ENCODE measurements at places on chromosomes 11 and 22. TPM values are rescaled to one million over a fixed set of nuclear protein-coding genes. Genes with fewer than 3 reads are reported as not detected.

Gene OR4B1
- not detected for total RNA-seq

DNA sequence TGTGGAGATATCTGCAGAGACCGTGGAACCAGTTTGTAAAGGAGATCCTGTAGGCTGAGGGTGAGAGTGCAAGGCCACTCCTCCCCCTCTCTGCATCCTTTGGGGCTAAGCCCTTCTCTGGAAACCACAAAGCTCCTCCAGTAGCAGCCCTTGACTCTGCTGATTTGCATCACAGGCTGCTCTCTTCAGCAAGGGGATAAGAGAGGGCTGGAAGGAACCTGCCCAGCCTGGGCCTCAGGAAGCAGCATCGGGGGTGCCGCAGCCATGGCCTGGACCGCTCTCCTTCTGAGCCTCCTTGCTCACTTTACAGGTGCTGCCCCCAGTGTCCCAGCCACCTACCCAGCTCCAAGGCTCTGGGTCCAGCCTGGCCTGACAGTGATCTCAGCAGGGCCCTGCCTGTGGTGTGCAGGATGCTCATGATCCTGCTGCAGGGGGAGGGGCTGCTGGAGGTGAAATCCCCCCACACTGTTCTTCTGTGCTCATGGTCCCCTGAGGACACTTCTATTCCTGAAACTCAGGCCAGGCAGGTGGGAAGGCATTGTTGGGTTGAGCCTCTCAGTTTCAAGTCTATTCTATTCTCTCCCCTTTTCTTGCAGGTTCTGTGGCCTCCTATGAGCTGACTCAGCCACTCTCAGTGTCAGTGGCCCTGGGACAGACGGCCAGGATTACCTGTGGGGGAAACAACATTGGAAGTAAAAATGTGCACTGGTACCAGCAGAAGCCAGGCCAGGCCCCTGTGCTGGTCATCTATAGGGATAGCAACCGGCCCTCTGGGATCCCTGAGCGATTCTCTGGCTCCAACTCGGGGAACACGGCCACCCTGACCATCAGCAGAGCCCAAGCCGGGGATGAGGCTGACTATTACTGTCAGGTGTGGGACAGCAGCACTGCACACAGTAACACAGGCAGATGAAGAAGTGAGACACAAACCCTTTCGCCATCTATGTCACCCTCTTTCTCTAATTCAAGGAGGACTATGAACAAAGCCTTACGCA lies 68.5 kb upstream of the IGLL5 start:
- H3K4me1 ChIP-seq = peaks cover 62% of the 10 kb centered on the region
- no peaks in the 10 kb centered on the region for H3K27me3 ChIP-seq
- H3K36me3 ChIP-seq = no peaks in the 10 kb centered on the region
- DNase-seq = peak; percentile 42
- no peak overlapping the region for H3K27ac ChIP-seq

DNA sequence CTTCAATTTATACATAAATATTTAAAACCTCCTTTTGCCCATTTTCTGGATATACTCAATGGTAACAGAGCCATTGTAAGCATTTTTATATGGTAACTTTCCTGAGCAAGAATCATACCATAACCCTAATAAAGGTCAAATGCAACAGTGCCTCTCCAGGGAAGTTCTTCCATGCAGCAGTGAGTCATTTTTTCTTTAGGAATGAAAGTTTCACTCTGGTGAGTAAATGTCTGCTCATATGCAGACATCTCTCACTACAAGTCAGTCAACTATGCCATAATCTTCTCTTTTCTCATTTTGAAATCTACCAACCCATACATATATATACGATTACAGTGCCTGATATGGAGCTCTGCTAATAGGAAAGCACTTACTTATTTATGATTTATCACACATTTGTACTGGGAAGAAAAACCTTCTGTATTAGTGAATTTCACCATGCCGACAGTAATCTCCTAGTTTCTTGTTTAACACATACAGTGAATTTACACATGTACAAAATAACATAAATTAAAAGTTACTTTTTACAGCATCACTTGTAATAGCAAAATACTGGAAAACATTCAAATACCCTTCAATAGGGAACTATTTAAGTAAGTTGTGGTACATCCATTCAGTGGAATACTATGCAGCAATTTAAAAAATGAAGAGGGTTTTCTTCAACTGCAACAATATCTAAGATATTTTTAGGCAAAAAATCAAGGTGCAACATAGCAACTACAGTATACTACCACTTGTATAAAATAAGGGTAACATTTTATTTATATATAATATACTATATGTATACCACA lies 16.0 kb downstream of the STK33 start:
- no peaks in the 10 kb centered on the region for H3K27me3 ChIP-seq
- H3K4me1 ChIP-seq = no peaks in the 10 kb centered on the region
- DNase-seq = no peak
- H3K4me3 ChIP-seq = no peak overlapping the region
- H3K27ac ChIP-seq = no peak overlapping the region

DNA sequence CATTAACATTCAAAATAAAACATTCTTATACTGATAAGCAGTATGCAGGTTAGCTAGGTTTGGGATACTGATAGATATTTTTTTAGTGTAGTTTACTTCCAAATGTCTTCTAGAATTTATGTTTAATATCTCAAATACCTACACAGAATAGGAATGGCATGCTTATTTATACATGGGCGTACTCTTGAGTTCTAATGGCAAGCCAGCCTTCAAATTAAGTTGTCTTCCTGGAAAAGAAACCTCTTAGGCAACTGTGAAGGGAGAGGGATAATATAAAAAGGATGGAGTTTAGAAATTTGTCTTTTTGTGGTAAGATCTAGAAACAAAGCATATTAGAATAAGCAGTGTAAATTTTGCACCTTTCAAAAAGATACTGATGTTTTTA lies 65.4 kb downstream of the MTMR3 start:
- H3K36me3 ChIP-seq = no peaks in the 10 kb centered on the region
- no peaks in the 10 kb centered on the region for H3K4me1 ChIP-seq
- no peaks in the 10 kb centered on the region for H3K27me3 ChIP-seq
- H3K27ac ChIP-seq = no peak overlapping the region
- DNase-seq = no peak
- no peak overlapping the region for H3K4me3 ChIP-seq

DNA sequence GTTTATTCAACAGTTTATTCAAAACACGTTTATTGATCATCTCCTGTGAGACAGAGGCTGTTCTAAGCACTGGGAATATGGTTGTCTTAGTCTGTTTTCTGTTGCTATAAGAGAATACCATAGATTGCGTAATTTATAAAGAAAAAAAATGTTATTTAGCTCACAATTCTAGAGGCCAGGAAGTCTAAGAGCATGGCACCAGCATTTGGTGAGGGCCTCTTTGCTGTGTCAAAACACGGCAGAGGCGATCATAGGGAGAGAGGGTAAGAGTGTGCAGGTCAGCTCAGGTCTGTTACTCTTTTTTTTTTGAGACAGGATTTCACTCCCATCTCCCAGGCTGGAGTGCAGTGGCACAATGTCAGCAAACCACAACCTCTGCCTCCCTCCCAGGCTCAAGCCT lies 5.2 kb upstream of the IL17RA start:
- no peak overlapping the region for H3K27ac ChIP-seq
- H3K4me1 ChIP-seq = peaks cover 7% of the 10 kb centered on the region
- peaks cover 3% of the 10 kb centered on the region for H3K27me3 ChIP-seq

- H3K36me3 ChIP-seq = no peaks in the 10 kb centered on the region
- DNase-seq = no peak
- no peaks in the 10 kb centered on the region for H3K27me3 ChIP-seq
- peaks cover 11% of the 10 kb centered on the region for H3K4me1 ChIP-seq
- H3K27ac ChIP-seq = no peak overlapping the region
Measured at GRCh38 chr11:77063407-77063806, 3.4 kb upstream of the CAPN5 start.

DNA sequence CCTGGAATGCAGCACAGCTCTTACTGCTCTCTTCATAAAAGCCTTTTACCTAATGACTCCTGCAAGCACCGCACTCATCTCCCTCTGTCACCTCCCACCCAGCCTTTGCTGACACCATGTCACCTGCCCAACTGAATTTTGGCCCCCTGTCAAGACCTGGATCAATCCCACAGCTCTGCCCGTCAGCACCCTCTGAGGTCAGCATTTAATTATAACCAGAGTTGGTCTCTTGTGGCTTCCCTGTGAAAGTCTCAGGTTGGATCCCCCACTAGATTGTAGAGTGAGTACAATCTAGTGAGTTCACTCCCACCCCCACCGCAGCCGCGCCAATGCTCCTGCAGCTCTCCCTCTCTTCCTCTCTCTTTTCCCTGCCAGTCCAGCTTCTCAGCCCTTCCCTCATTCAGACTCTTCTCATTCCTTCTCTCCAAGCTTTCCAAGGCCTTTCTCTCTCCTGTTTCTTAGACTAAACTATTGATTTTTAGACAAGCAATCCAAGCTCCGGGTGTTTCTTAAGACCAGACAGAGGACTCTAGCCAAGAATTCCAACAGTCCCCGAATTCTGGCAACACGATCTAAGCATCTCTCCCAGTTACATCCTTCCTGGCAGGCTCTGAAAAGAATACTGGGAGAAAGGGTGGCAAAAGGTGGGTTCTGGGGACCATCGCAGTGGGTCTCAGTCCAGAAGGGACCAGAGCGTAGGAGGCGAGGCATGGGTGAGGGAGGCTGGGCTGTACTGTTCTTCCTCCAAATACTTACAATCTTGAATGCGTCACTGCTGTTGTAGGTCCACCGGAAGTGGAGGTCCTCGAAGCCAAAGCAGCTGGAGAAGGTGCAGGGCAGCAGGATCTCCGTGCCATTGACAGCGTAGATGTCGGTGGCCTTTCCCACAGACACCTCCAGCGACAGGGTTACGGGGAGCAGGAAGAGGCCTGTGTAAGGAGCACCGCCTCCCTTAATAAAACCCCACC lies 8.0 kb downstream of the SCN4B start:
- no peak overlapping the region for H3K27ac ChIP-seq
- peaks cover 15% of the 10 kb centered on the region for H3K27me3 ChIP-seq
- no peak for DNase-seq
- no peaks in the 10 kb centered on the region for H3K36me3 ChIP-seq

DNA sequence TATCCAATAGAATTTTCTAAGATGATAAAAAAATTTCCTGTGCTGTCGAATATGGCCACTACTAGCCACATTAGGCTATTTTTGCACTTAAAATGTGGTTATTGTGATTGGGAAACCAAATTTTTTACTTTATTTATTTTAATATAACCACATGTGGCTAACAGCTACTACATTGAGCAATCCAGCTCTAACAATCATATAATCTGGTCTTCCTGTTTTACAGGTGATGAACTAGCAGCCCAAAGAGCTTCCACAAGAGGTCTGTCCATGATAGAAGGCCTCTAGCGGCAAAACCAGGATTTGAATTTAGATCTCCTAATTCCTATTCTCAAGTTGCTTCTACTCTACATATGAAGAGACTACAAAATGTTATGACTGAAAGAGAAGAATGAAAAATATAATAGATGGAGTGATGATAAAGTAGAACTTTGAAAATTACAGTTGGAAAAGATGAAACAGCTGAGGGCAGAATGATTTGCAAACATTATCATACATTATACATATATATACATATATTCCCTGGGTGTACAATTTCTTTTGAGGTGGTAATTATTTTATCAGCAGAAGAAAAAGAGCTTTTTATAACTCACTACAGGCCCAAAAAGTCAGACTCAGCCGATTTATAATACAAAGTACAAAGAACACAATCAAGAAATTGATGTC lies 363.5 kb upstream of the PITPNB start:
- no peaks in the 10 kb centered on the region for H3K27me3 ChIP-seq
- DNase-seq = no peak

GRCh38 chr11:124801014-124801413 lies 808 bp upstream of the MSANTD2 start:
- no peaks in the 10 kb centered on the region for H3K36me3 ChIP-seq
- H3K4me3 ChIP-seq = peak overlapping the region; percentile 82
- H3K27ac ChIP-seq = peak overlapping the region; percentile 96

DNA sequence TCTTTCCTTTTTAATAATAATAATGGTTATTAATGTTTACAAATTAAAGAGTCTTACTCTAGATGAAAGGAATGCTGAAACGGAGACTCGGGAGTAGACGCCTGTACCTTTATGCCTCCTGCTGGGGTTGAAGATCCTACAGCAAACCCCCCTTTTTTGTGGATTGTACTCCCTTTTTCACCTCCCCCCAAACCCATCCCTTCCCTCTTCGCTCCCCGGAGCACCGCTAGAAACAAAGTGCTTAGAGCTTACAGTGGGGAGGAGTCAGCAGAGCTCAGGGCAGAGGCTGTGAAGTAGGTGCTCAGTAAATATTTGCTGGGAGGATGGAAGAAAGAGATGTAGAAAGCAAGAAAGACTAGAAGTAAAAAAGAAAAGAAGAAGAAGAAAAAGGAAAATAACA lies 169.7 kb downstream of the NXPE2 start:
- H3K36me3 ChIP-seq = no peaks in the 10 kb centered on the region
- no peak overlapping the region for H3K4me3 ChIP-seq
- no peaks in the 10 kb centered on the region for H3K4me1 ChIP-seq
- H3K27ac ChIP-seq = no peak overlapping the region

DNA sequence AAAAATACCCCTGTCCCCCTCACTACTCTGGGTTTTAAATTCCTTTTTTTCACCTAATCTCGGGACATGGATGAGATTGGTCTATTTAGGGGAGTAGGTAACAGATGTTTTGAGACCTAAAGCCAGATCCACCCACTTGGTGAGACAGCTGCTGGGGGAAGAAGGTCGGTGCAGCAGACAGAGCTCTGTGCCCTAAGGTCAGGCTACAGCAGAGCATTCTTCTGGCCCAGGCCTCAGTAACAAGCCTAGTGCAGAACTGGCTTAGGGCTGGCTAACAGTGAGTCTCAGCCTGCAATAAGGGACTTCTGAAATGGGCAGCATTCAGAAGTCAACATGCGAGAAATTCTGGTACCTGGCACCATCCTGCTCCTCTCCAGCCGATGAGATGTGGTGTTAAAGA lies 444.9 kb upstream of the KIRREL3 start:
- H3K36me3 ChIP-seq = no peaks in the 10 kb centered on the region
- H3K27ac ChIP-seq = no peak overlapping the region
- DNase-seq = no peak
- no peaks in the 10 kb centered on the region for H3K4me1 ChIP-seq
- H3K27me3 ChIP-seq = no peaks in the 10 kb centered on the region

GRCh38 chr11:110518809-110519514 lies 89.2 kb downstream of the FDX1 start:
- no peak overlapping the region for H3K4me3 ChIP-seq
- H3K27ac ChIP-seq = no peak overlapping the region
- no peaks in the 10 kb centered on the region for H3K27me3 ChIP-seq
- DNase-seq = no peak
- no peaks in the 10 kb centered on the region for H3K36me3 ChIP-seq
- peaks cover 9% of the 10 kb centered on the region for H3K4me1 ChIP-seq

GRCh38 chr11:128067780-128068179 lies 519.6 kb downstream of the ETS1 start:
- no peaks in the 10 kb centered on the region for H3K4me1 ChIP-seq
- H3K4me3 ChIP-seq = no peak overlapping the region
- H3K27me3 ChIP-seq = no peaks in the 10 kb centered on the region
- no peak overlapping the region for H3K27ac ChIP-seq
- H3K36me3 ChIP-seq = no peaks in the 10 kb centered on the region
- no peak for DNase-seq

DNA sequence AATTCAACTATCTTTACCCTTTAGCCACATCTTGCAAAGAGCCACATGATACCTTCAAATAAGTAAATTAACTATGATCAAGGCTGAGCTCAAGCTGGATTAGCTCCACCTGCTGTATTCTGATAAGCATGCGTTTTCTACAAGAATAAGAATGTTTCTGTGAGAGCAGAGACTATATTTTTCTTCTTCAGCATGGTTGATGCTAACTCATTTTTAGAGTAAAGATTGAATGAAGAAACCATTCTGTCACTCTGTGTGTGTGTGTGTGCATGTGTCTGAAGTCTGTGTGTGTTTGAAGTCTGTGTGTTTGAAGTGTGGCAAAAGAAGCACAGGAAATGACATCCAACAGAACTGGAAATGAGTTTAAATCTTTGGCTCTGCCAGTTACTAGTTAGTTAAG lies 12.0 kb upstream of the LAYN start:
- no peaks in the 10 kb centered on the region for H3K4me1 ChIP-seq
- no peaks in the 10 kb centered on the region for H3K36me3 ChIP-seq
- H3K27me3 ChIP-seq = peaks cover 5% of the 10 kb centered on the region
- H3K4me3 ChIP-seq = no peak overlapping the region
- no peak overlapping the region for H3K27ac ChIP-seq
- no peak for DNase-seq
